Stimulated activated memory B cell treated with anti-CD40 and anti-IgM and Interleukin-4, amounts not matched to agents 10 μg/mL and 1 μg/mL and 100 μg/mL, for 72 hours (primary cell): ENCODE measurements at places on chromosomes 2 and 18.

DNA sequence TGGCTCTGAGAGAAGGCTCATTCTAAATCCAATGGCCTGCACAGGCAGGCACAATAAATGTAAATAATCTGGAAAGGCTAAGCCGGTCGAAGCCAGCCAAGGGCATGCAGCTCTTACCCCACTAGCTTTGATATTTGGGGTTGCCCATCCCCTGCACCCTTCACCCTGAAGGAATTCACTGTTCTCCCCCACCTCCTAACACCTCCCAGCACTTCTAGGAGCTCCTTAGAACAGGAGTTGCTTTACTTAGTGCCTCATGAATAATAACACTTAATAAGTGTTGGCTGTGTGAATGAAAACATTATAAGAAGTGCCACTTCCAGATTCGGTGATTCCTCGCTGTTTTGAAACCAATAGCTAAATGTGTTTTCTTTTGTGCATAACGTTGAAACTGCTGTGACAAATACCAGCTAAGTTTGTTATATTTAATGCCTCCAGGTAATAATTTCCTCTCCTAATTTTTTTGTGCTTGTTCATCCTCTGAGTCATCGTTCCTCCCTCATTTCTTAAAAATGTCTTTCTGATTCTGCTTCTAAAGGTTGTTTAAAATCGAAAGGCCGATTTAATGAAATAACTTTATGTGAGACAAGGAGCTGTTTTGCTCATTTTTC, 458.8 kb downstream of the METTL4 start:
- ATAC-seq = no peak

DNA sequence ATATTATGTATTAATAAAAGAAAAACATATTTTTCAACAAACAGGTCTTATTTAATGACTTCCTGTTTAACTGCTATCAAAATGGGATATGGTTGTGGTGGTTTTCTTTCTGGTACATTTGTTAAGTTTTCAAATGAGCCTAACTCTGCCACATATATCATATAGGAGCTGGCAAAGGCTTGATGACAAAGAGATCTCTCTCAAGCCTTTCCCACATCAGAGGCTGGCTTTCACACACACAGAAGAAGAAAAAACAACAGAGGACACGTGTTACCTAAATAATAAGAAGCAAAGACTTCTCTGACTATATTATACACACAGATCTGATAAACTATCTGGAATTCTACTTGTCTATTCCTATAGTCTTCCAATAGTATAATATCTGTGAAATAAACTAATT, 46.1 kb downstream of the CFAP36 start:
- no peak for ATAC-seq

DNA sequence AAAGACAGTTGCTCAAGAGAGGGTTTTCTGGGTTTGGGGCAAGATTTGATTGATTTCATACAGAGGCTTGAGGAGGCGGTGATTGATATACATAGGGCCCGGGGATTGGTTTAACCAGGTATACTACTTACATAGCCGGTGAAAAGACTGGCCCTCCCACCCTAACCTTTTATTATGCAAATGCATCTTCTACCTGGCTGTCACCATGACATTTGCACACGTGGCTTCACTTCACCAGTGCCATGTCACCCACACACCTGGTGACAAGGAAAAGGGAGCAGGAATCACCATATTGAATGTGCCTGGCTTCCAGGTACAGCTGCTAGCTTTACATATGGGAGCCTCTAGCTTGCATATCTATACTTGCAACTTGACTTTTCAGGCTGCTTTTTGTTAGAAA, 9.7 kb downstream of the ERMN start:
- ATAC-seq = no peak

DNA sequence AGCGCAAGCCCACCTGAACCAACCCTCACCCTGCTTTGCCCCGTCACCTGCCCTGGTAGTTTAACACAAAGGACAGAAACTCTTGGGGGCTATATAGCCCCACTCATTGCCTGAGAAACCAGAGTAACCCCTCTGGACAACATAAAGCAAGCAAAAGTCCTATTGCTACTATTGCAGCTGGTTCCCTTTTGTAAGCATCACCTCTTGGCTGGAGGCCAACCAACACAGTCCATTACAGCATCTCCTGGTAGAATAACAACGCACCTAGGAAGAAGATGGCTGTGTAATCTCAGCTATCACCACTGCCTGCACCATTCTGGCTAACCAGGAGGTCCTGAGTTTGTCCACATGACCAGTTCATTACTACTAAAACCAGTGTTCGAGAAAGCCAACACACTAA, 36.4 kb downstream of the FLACC1 start:
- no peak for ATAC-seq

DNA sequence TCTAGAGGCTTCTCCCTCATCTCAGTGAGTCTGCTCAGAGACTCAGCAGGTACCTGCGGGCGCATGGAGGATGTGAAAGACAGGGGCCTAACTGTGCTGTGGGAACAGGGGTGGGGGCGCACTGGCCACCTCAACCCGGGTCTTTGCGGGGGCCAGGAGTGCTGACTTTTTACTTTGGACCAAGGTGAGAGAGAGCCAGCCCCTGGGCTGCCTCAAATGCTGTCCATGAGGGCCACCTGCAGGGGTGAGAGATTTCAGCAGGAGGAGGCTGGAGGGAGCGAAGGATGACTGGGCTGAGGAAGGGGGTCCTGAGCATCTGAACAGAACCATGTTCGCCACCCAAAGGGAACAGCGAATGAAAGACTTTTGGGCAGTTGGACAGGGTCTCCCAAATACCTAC, 129.4 kb downstream of the TNS1 start:
- no peak for ATAC-seq

DNA sequence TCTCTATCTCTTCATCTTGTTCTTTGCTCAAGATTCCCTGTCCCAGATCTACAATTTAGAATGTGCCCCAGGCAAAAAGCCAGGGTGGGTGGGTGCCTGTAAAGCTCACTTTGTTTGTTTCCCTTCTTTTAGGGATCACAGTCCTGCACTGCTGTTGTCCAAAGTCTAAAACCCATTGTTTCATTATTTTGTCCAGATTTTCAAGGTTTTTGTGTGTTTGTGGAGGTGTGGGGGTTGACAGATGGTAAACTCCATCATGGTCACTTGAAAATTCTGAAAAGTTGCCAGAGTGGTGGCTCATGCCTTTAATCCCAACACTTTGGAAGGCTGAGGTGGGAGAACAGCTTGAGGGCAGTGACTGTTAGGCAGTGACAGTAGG, 41.5 kb downstream of the YES1 start:
- ATAC-seq = no peak
